Upper lobe of right lung (tissue), 1 donor: ENCODE measurements at places on chromosomes 2 and 18. TPM values are rescaled to one million over a fixed set of nuclear protein-coding genes. Genes with fewer than 3 reads are reported as not detected.

The RGPD6 gene
- total RNA-seq, result 15.1 TPM

GRCh38 chr2:221484761-221485502, 87.2 kb downstream of the EPHA4 start:
- no peaks in the 10 kb centered on the region for H3K27me3 ChIP-seq
- H3K4me1 ChIP-seq, result no peaks in the 10 kb centered on the region
- no peaks in the 10 kb centered on the region for H3K36me3 ChIP-seq

The SLC9A4 gene
- total RNA-seq, result not detected

- H3K36me3 ChIP-seq, result no peaks in the 10 kb centered on the region
- no peak overlapping the region for H3K4me3 ChIP-seq
- no peak for DNase-seq
- no peak overlapping the region for H3K27ac ChIP-seq
Measured at GRCh38 chr2:64781711-64782390, 128.1 kb upstream of the SERTAD2 start.

GRCh38 chr2:55712477-55713060, 18.9 kb upstream of the PNPT1 start:
- DNase-seq, result no peak
- H3K4me3 ChIP-seq, result no peak overlapping the region

DNA sequence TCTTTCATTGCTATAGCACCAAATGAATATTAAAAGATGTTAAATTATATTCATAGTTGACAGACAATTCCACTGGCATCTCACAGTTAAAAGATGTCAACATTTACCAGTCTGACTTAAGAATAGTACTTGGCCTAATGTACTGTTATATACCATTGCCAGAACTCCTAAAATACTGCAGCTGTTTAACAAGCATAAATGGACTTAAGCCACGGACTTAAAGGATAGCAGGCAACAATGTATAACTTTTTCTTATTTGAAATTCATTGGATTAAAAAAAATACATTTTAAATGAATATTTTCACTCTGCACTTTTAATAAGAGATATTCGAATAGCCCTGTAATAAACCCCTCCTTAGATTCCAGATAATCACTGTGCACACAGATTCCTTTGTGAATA, 3.8 kb downstream of the TCF4 start:
- H3K27me3 ChIP-seq, result no peaks in the 10 kb centered on the region
- H3K27ac ChIP-seq, result no peak overlapping the region
- H3K4me3 ChIP-seq, result peak overlapping the region; percentile 66

The MSTN gene
- total RNA-seq, result not detected

GRCh38 chr2:204432196-204432595, 113.1 kb upstream of the PARD3B start:
- H3K4me3 ChIP-seq, result no peak overlapping the region
- no peak for DNase-seq
- H3K27ac ChIP-seq, result no peak overlapping the region
- no peaks in the 10 kb centered on the region for H3K4me1 ChIP-seq

The SNED1 gene
- 38.4 TPM for total RNA-seq

DNA sequence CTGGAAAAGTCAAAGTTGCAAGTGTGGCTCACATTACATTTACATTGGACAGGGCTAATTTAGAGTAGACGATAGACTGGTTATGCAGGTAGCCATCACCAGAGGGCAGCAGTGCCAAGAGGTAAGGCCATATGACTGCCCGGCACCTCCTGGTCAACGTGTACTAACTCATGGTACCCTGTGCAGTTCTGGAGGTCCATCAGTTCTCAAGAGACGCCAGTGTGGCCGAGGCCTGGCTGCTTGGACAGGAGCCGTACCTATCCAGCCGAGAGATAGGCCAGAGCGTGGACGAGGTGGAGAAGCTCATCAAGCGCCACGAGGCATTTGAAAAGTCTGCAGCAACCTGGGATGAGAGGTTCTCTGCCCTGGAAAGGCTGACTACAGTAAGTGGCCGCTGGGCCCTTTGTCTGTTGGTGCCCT, 65.8 kb upstream of the EML6 start:
- H3K4me3 ChIP-seq, result no peak overlapping the region
- H3K4me1 ChIP-seq, result no peaks in the 10 kb centered on the region
- no peak for DNase-seq
- peaks cover 99% of the 10 kb centered on the region for H3K36me3 ChIP-seq
- no peak overlapping the region for H3K27ac ChIP-seq

DNA sequence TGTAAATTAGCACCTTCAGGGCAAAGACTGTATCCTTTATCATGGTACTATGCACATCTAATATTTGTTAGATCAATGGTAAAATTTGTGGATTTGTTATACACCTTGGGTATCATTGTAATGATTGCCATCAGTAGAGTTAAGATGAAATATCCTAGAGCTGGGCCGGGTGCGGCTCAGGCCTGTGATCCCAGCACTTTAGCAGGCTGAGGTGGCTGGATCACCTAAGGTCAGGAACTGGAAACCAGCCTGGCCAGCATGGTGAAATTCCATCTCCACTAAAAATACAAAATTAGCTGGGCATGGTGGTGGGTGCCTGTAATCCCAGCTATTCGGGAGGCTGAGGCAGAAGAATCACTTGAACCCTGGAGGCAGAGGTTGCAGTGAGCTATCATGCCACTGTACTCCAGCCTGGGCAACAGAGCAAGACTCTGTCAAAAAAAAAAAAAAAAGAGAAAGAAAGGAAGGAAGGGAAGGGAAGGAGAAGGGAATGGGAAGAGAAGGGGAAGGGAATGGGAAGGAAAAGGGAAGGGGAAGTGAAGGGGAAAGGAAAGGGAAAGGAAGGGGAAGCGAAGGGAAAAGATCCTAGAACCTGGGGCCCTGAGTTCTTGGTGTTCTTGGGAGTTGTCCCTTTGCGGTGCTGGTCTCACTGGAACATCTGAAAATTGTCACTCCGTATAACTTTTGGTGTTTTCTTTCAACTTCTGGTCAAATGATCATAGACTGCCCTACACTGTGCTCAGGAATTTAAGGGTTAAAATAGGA, 71.1 kb upstream of the NEUROD1 start:
- DNase-seq, result no peak
- no peaks in the 10 kb centered on the region for H3K36me3 ChIP-seq
- H3K4me1 ChIP-seq, result no peaks in the 10 kb centered on the region
- H3K27me3 ChIP-seq, result no peaks in the 10 kb centered on the region
- no peak overlapping the region for H3K4me3 ChIP-seq

DNA sequence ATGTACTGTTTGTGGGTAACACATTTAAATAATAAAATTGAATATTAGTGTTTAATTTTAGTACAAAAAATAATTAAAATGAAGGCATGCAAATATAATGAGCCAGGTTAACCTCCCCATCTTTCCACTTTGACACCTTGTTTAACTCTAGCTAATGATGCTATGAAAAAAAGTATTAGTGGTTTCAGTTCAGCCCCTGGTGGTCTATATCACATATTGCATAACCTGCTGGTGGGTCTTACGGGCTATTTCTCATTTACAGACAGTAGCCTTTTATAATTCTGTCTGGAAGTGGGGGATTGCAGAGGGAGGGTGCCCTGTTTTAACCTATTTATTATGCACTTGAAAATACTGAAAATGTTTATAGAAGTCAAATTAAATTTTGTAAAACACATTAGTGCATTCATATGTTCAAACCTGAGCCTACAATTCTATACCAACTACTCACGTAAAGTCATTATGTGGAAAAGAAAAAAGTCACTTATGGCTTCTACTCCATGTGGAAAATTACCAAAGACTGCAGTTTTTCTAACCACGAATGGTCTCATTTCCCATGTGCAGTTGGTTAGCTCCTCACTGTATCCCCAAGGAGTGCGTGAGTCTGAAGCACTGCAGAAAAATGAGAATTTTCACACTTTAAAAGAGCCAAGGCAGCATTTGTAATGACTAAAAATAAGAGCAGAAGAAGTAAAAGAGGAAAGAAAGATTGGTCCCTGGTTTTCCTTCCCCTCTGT, 381.0 kb downstream of the MTX2 start:
- H3K4me3 ChIP-seq, result no peak overlapping the region
- DNase-seq, result no peak
- H3K27ac ChIP-seq, result no peak overlapping the region
- H3K27me3 ChIP-seq, result peaks cover 40% of the 10 kb centered on the region

- H3K4me3 ChIP-seq, result no peak overlapping the region
- H3K36me3 ChIP-seq, result no peaks in the 10 kb centered on the region
- no peak overlapping the region for H3K27ac ChIP-seq
- no peaks in the 10 kb centered on the region for H3K27me3 ChIP-seq
Measured at GRCh38 chr2:1462994-1463393, 49.7 kb downstream of the TPO start.

DNA sequence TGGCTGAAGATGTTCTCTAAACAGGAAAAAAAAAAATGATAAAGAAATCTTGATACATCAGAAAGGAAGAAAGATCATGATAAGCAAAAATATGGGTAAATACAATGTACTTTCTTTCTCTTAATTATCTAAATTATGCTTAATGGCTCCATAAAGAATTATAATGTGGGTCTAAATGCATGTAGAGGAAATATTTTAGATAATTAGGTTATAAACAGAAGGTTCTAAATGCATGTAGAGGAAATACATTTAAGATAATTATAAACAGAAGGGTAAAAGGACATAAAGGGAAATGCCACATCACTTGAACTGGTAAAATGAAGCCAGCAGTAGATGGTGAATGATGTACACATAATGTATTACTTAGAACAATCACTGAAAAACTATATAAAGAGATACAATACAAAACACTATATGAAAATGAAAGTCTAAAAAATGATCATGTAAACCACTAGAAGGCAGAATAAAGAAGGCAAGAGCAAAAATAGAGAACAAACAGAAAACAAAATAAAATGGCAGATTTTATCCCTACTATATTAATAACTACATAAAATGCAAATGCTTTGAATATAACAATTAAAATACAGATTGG, 308.4 kb upstream of the CDH2 start:
- no peak overlapping the region for H3K4me3 ChIP-seq
- no peaks in the 10 kb centered on the region for H3K4me1 ChIP-seq
- H3K27me3 ChIP-seq, result no peaks in the 10 kb centered on the region
- H3K36me3 ChIP-seq, result no peaks in the 10 kb centered on the region
- no peak overlapping the region for H3K27ac ChIP-seq

- no peaks in the 10 kb centered on the region for H3K36me3 ChIP-seq
- no peak overlapping the region for H3K27ac ChIP-seq
- DNase-seq, result no peak
- H3K27me3 ChIP-seq, result no peaks in the 10 kb centered on the region
- no peaks in the 10 kb centered on the region for H3K4me1 ChIP-seq
- H3K4me3 ChIP-seq, result no peak overlapping the region
Measured at GRCh38 chr2:72815655-72816278, 10.1 kb downstream of the EXOC6B start.

DNA sequence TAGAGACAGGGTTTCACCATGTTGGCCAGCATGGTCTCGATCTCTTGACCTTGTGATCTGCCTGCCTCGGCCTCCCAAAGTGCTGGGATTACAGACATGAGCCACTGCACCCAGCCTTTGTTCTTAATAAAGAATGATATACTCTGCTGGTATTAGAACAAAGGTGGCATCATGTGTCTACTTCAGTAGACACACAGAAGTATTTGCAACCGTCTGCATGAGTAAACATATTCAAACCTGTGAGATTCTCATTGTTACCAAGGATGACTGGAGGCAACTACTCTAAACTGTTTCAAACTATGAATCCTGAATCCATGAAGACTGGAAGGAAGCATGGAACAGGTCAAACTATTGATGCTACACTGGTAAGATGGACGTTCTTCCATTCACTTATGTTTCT, 32.1 kb downstream of the MBD2 start:
- H3K27ac ChIP-seq, result no peak overlapping the region
- no peak overlapping the region for H3K4me3 ChIP-seq
- no peaks in the 10 kb centered on the region for H3K4me1 ChIP-seq
- no peak for DNase-seq
- H3K36me3 ChIP-seq, result peaks cover 15% of the 10 kb centered on the region
- H3K27me3 ChIP-seq, result no peaks in the 10 kb centered on the region

The EPAS1 gene
- 1,593 TPM for total RNA-seq

- no peak overlapping the region for H3K4me3 ChIP-seq
- no peak for DNase-seq
- no peak overlapping the region for H3K27ac ChIP-seq
- peaks cover 3% of the 10 kb centered on the region for H3K27me3 ChIP-seq
- peaks cover 4% of the 10 kb centered on the region for H3K4me1 ChIP-seq
Measured at GRCh38 chr2:85066006-85066740, 67.0 kb upstream of the TCF7L1 start.

DNA sequence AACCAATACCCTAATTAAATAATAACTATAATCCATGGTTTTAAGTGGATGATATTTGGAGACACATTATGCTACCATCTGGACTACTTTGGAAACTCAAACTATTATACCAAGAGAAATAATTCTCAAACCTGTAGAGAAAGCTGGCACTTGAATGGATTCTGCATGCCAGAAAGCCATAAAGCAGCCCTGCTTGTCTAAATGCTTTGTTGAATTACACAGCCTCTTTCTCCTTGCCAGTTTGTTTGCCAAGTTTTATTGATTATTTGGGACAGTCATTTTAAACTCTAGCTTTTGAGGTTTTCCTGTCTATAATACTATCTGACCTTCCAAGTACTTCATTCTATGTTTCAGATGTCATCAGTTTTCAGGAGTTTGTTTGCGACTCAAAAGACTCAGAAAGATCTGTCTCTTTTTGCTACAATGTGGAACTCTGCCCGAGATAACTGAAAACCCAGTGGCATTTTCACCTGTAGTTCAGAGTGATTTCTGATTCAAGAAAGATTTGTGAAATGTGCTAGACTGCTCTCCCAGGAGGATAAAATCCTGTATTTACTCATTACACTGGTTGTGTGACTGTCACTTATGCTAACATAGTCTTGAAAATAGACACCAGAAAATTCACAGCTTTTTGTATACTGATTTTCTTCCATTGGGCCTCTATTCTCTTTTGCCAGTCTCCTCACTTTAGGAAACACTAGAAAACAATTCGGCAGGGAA, 29.2 kb upstream of the MBOAT2 start:
- no peak overlapping the region for H3K4me3 ChIP-seq
- DNase-seq, result no peak
- no peaks in the 10 kb centered on the region for H3K36me3 ChIP-seq
- no peaks in the 10 kb centered on the region for H3K4me1 ChIP-seq
- H3K27me3 ChIP-seq, result no peaks in the 10 kb centered on the region
- no peak overlapping the region for H3K27ac ChIP-seq

GRCh38 chr2:32039447-32040219, at the start of gene DPY30:
Gene DPY30 (minus strand): TSS chr2:32039805. CDS start chr2:32039456, 349 bp downstream.
- H3K27me3 ChIP-seq, result no peaks in the 10 kb centered on the region
- peaks cover 8% of the 10 kb centered on the region for H3K4me1 ChIP-seq
- DNase-seq, result peak; percentile 97
- H3K36me3 ChIP-seq, result peaks cover 3% of the 10 kb centered on the region

The PFN4 gene
- total RNA-seq, result 1.5 TPM

DNA sequence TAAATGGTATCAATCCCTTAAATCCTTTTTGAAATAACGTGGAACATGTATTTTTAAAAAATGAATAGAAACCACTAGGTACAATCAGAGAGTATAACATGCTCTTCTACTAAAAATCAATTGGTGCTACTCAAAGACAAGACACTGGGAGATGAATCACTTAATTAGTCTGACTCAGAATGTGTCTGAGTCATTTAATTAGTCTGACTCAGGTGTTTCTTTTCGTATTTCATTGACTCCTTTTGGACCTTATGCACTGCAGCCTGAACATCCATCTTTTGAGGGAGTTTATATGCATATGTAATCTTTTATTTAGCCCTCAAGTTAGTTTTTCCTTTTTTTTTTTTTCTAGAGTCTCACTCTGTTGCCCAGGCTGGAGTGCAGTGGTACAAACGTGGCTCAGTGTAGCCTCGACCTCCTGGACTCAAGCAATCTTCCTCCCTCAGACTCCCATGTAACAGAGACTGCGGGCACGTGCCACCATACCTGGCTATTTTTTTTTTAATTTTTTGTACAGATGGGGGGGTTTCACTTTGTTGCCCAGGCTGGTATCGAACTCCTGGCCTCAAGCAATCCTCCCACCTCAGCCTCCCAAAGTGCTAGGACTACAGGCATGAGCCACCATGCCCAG, 26.5 kb downstream of the PPP4R3B start:
- H3K4me1 ChIP-seq, result no peaks in the 10 kb centered on the region
- H3K27ac ChIP-seq, result no peak overlapping the region
- H3K36me3 ChIP-seq, result peaks cover 27% of the 10 kb centered on the region
- no peaks in the 10 kb centered on the region for H3K27me3 ChIP-seq
- H3K4me3 ChIP-seq, result no peak overlapping the region
